ENCODE measurements at places on chromosomes 7 and 10.

GRCh38 chr7:17339139-17339538, 40.7 kb downstream of the AHR start:
- DNase-seq = no peak

DNA sequence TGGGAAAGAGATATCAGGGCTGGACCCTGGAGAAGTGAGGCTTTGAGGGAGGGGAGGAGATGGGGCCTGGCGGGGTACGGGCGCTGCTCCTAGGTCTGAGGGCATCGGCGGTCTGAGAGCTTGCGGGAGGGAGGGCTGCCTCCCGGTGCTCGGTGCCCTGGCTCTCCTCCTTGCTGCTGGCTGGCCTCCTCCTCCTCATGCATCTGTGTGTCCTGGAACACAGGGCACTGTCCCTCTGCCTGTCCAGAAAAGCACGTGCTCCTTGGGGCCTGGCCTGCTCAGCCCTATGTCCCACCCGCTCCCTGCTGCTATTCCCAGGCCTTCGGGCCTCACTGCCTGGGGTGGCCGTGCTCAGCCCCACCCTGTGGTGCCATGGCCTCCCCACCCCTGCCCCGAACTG, 166.9 kb downstream of the RNF216 start:
- DNase-seq = no peak

DNA sequence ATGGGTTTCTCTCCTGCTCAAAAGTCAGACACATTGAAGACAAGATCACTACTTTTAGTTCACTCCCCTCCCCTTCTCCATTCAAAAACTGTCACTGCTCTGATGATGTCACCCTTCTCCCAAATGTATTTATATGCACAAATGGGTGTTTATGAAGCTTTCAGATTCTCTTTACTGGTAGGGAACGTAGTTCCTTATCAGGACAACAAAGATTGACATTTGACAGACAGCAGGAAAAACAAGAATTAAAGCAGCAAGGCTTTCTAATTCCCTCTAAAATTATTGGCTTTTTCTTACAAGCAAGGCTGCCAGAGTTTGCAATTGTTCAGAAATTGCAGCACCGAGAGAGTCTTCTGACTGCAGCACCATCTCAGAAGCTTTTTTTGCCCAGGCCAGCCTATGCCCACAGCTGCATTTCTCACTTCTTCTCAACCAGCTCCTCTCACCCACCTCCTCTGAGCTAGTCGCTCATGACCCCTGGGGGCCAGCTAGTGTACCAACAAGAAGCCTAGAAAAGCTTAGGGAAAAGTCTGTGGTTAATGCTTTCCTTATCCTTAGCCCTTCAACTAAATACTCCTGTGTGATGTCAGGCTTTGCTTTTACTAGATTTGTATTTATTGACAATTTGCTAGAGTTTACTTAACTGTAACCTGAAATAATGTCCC, 265.1 kb downstream of the HTR7 start:
- no peak for DNase-seq

DNA sequence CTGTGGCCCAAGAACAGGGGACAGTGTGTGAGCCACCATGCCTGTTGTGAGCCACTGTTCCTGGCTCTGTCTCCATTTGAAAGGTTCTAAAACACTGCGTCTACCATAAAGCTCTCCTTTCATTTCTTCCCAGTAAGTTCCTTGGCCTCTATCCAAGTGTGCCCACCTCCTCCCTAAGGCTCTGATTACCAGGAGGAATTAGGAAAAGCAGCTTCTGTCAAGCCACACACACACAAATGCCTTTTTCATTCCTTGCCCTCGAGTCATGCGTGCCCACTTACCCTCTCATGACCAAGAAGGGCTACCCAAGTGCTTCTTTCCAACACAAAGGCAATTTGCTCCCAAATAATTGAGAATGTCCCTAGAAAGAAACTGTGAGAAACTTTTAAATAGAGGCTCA, 70.8 kb upstream of the PARD3 start:
- DNase-seq = no peak

- DNase-seq = no peak
Observed at GRCh38 chr7:38656968-38657367, 25.8 kb upstream of the AMPH start.

DNA sequence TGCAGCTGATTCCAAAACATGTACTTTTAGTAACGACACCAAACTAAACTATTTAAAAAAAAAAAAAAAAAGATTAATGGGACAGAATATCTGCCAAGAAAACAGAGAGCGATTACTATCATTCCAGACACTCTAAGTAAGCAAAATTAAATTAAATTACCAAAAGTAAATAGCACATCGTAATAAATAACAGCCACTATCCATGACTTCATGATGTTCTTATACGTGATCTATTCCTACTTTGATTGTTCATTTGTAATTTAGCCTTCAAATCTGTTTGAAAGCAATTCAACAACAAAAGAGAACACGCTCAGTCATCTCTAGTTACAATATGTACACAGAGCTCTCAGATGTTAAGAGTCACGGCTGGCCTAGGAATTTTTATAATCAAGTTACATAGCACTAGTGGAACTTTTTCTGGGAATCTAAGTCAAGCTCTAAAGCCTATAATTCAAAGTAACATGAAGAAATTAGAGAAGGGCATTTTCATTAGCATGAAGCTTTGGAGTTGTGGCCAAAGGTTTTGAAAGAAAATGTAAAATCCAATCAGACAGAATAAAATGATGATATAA, 241.7 kb upstream of the NEBL start:
- DNase-seq = no peak

DNA sequence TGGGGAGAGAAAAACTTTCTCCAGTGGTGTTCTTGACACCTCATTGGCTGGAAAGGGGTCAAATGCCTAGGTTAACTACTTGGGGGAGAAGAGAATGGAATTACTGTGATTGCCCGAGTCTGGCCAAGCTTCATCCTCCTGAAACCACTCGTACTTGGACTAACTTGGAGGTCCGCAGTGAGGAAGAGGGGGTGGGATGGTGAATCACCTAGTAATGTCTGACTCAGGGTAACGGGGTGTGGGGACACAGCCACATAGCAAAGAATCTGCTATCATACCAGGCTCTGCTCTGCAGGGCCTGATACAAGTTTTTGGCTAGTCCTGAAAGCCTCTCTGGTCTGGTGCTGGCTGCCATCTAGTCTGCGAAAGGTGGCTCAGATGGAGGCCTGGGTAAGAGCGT, 190.9 kb downstream of the RPS24 start:
- DNase-seq = no peak

DNA sequence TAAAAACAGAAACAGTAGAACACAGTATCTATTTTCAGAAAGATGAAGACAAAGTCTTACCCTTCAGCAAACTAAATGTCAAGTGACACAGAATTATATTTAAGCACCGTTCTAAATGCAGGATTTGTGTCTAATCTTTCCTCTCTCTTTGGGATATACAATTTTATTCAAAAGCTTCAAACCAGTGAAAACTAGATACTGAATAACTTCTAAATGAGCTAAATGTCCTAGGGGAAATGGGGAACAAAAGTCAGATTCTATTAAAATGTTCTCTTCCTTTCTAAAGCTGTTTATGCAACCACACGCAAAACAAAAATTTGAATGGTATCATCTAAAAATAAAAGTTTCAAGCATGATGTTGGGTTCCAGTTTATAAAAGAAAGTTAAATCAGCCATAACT, 136.4 kb upstream of the AOAH start:
- DNase-seq = no peak

DNA sequence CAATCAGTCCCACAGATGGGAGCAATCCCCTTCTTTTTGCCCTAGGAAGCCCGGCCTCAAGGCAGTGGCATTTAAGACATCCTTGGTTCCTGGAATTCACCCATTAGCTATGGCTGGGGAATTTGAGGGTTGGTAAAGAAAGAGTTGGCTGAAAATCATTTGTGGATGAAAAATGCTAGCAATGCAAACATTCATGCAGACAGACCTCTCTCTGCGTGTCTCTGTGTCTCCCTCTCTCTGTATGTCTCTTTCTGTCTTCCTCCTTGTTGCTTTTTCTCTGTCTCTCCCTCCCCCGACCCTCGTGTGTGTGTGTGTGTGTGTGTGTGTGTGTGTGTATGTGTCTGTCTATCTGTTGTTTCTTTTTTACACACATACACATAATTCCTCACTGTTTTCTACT, 19.4 kb downstream of the LDB3 start:
- no peak for DNase-seq

DNA sequence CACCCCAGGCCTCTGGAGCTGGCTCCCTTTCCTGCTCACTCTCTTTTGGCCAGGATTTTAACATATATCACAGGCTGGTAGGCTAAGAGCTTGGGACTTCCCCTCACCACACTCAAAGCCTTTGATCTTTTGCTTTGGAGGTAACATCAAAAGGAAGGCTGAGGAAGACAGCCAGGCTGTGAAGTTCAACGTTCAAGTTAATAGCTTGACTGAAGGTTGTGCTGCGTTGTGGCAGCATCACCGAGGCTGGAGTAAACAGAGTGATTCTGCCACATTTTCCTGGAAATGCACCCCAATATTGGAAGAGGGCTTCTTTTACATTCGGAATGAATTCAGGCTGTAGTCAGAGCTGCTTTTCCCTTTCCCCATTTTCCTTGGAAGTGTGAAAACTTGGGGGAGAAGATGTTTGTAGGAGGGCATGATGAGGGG, 57.3 kb downstream of the TCF7L2 start:
- peak; percentile 19 for DNase-seq

DNA sequence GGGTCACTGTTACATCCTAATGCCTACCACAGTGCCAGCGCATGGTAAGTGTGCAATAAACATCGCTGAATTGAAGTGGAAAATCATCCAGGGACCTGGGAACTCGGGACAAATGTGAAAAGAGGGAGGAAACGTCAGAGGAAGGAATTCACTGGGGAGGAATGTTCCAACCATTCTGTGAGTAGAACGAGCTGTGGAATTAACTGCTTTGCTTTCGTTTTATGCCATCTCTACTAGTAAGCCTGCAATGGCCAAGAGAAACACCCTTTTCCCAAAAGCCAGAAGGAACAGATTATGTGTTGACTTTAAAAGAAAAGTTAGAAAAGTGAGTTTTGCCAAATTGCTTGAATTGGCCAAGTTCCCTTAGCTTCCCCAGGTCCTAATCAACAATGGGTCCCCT, 1044.9 kb downstream of the TYW1 start:
- no peak for DNase-seq

- DNase-seq = no peak
Observed at GRCh38 chr10:110446954-110447608, 50.6 kb upstream of the DUSP5 start.

- no peak for DNase-seq
Observed at GRCh38 chr10:22697800-22698199, 16.6 kb downstream of the PIP4K2A start.

DNA sequence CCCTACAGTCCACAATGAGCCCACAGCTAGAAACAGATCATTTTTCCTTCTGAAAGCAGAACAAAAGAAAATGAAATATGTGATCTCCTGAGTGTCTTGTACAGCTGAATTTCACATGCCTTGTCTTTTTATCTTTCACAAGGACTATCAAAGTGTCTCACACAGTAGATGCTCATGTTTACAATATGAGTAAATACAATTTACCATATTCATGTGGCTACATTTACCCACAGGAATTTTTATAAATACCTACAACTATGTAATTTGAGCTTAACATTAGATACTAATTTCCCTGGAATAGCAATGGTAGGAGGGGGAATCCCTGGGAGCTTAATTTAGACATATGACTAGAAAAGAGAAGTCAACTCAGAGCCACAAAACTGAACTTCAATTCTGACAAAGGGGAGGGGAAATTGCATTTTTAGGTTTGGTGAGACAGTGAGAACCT, 186.2 kb downstream of the MACC1 start:
- DNase-seq = no peak

- DNase-seq = no peak
Observed at GRCh38 chr7:90424720-90425119, 21.5 kb downstream of the CLDN12 start.

GRCh38 chr7:100888988-100889750, at the start of gene UFSP1:
UFSP1 (minus strand) TSS chr7:100889715; CDS start chr7:100889271, 444 bp downstream.
- DNase-seq = no peak

DNA sequence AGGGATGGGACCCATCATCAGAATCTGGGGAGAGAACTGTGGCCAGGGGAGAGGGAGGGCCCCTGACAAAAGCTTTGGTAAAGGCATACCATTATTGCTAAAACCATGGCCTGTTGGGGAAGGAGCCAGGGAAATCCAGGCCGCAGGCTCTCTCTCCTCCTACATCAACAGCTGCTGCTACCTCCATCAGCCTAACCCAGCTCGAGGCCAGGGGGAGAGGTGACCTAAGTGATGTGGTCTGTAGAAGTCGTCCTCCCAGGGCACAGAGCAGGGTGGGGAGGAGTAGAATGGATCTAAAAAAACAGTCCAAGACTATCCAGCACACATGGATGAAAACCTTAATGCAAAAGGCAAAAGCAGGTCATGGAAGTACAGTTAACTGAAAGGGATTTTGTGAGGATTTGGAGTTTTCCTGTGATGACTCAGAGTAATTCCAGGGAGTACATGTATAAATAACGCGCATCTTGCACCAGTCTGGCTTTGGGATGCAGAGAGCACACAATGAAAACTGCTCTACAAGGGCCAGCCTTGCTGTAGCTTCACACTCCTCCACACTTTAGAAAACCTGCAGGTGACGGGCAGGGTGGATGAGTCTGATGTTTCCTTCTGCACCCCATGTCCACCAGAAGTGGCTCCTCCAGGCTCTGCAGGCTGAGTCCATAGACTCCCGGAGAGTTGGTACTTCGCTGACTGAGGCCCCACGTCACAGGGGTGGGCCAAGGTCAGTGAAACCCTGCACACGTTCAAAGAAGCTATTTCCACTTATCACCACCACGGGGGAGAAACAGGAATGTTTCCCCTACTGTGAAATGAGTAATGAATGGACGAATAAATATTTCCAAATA, 38.5 kb upstream of the MSMB start:
- DNase-seq = no peak

DNA sequence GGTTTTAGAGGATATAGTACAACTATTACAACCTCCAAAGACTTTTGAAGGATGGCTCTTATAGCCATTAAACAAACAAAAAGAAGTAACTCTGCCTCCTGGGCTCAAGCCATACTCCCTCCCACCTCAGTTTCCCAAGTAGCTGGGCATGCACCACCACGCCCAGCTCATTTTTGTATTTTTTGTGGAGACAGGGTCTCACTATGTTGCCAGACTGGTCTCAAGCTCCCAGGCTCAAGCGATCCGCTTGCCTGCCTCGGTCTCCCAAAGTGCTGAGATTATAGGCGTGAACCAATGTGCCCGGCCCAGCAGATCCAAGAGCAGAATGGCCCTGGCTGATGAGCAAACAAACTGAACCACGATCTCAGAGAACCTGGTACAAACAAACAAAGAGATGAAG, 16.0 kb downstream of the NANOS1 start:
- DNase-seq = no peak

DNA sequence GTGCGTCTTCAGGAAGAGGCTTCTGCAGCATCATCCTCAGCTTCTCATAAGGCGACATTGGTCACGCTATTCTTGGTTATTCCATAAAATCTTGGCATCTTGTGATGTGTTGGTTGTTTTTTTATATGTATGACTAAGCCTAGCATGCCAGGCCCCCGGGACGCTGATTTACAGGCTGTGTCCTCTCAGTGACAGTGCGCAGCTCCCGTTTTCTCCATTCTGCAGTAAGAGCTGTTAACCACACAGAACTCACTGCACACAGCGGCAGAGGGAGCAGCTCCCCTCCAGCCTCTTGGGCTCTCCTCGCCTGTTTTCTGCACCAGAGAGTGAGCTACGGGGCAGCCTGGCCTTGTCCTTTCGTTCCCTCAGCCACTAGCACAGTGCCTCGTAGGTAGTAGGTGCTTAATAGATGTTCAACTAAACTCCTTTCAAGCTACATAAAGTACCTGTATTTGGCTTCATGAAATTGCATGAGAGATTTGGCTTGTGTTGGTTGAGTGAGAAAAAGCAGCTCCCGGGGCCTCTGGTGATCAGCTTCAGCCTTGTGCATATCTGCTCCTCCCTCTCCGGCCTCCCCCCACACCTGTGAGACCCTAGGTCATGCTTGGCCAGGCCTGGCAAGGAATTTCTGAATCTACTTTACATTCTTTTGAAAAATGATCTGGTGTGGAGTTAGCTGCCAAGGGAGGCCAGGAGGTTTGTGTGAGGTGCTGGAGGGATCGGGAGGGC, 116.2 kb downstream of the WDR37 start:
- no peak for DNase-seq

Measured in stimulated activated CD4-positive, alpha-beta T cell treated with anti-CD3 and anti-CD28 coated beads, Interleukin-2, amount 100 ng/mL, for 4 hours (primary cell).